ENCODE measurements at places on chromosomes 1 and 21.

GRCh38 chr1:32764826-32765569 lies 52.2 kb downstream of the YARS1 start:
- no peak for DNase-seq

- DNase-seq = no peak
Measured at GRCh38 chr1:117622726-117623125, 16.9 kb downstream of the TENT5C start.

DNA sequence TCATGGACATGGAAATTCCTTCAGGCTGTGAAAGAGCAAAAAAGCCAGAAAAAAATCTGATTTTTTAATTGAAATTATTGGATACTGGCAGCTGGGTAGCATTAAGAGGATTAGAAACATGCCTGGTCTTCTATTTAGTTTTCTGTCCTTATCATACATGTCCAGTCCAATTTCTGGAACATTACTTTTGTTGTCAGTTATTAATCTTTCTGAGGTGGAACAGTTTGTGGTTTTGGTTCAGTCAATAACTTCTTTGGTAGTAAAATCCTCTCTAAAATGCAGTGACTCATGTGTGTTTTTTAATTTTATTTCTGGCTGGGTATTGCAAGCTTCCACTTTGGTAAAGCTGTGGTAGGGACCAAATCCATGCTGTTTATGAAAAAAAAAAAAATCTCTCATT lies 687.0 kb upstream of the ADGRL2 start:
- no peak for DNase-seq

DNA sequence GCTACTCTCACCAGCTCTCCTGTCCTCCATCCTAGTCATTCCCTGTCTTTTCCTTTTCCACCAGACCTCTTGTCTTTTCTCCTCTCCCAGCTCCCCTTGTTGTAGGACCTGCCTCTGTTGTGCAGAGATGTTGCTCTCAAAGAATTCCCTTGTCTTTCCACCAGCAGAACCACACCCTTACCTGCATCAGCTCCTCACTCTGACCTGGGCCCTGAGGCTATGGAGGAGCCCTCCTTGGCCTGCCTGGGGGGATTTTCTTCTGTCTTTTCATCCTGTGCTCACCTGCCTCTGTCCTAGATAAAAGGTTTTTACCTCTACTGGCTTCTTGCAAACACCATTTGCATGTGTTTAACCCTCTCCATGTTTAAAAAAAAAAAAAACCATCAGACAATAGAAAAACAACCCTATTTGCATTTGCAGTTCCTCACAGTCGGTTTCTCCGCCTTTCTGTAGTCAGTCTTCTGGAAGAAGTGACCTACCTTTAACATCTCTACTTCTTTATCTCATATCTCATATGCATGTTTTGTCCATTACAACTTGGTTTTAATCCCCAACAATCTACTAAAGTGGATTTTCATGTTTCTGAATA lies 12.1 kb downstream of the FCRL5 start:
- no peak for DNase-seq

DNA sequence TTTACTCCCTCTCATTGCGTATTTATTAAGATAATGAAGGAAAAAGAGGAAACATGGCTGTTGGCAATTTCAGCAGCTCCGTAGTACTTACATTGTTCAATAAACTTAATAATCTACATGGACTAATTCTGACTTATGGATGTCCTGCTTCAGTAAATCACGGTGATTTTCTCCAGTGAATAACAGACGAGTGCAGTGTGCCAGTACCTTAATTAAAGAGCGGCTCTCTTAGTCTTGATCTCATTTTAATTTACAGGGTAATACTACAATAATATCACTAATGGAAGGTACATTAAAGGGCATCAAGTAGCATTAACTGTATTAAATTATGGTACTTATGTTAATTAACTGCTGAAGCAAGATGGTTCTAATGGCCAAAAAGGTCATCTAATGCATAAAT lies 187.2 kb downstream of the NTNG1 start:
- DNase-seq = no peak

DNA sequence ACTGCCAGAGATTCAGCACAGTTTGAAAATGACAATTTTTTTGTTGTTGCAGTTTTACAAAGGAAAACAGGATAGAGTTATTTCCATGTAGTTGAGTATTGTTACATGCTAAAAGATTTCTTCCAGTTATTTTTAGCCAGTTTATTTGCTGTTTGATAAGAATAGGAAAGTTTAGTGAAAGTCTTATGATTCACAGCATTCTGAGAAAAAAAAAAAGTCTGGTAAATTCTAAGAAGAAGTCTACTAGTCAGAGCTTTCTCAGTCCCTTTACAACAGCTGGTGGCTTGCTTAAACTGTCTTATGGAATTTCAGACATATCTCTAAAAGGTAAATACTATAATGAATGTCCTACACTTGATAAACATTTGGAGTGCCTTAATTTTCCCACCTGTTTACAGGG lies 341.7 kb downstream of the DSCAM start:
- DNase-seq = no peak

Data from HS-5 (cell line).